ENCODE measurements at places on chromosomes 7 and 10.

- no peak for DNase-seq
Observed at GRCh38 chr7:122699017-122699416, at the start of gene RNF133. Gene RNF133 (minus strand): TSS chr7:122699117. CDS start chr7:122698918, 199 bp downstream.

DNA sequence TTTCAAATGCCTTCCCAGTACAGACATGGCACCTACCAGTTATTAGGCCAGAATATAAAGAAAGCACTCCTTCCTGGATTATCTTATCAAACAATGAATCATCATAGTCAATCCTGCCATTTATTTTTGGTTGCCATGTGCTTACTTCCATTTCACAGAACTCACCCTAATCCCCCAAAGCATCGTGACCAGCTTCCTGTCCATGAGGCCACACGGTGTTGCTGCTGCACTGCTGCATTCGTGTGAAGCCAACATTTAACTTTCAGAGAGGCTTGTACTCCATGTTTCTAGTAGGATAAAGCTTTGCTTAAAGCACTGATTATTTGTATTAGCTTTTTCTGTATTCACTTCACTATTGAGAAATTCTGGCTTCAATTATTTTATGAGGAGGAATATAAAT is 14.4 kb downstream of the COL28A1 start:
- no peak for DNase-seq

DNA sequence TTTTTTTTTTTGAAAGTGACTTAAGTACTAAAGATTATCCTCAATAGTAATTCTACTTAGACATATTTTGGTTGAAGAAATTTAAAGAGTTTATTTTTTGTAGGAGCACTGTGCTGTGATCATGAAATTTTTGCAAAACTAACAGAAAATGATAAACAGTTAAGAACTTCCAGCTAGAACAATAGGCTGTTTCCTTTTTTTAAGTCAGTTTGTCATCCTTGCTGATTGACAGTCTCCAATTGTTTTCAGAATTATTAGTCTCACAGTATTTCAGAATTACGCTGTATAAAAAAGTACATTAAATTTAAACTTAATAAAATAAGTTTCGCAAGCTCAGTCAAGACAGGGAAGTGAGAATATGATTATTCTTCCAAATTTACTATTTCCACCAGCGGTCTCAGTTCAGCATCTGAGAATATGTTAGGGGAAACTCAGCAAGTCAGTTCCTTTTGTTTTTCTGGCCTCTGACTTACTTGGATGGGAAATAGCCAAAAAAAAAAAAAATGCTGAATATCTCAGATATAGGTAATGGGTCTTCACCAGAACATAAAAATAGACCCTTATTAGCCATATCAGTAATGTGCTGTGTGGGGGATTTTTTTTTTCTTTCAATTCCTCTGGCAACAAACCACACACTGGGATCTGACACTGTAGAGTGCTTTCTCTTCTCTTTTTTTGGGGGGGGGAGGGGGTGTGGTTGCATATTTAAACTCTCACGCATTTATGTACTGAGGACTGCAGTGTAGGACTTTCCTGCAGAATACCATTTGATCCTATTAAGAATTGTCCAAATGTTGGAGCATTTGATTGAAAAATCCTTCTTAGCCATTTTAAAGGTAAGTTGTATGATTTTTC is at the start of gene CD36:
TSS of gene CD36 (plus strand) at position 732 of the 855 bp plus-strand sequence. CDS start 8,099 bp downstream, outside the sequence.
- DNase-seq: peak; percentile 92

DNA sequence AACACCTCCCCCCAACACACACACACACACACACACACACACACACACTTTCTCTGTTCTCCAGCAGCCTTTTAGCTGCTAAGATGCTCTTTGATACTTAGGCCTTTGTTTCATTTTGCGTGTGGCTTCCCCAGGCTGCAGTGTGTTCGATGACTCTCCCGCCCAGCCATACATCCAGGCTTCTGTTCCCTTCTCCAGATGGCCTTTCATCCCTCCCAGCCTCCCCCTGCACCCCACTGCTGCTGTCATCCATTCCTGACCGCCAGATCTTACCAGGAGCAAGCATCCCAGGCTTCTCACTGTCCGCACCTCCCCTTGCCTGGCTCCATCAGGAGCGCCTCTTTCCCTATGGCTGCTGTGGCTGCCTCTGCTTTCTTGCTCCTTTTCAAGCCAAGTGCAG is 77.8 kb upstream of the PPIF start:
- no peak for DNase-seq

DNA sequence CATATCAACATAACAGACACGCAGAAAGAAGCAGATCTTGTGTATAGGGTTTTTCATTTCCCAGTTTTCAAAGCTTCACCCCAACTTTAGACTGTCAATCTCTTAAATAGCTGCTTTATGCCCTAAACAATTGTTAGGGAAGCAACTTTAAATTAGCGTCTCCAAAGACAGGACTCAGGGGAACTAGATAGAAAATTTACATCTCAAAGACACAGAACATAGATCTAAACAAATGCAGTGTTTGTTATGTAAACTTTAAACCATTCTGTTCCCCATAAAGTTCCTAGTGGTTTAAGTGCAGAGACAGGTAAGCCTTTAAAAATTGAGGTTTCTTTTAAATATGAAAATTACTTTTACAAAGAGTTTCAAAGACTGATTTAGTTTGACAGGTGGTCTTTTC is 379.2 kb upstream of the GHITM start:
- DNase-seq: no peak

- no peak for DNase-seq
Observed at GRCh38 chr7:137574812-137575211, 231.3 kb upstream of the PTN start.

DNA sequence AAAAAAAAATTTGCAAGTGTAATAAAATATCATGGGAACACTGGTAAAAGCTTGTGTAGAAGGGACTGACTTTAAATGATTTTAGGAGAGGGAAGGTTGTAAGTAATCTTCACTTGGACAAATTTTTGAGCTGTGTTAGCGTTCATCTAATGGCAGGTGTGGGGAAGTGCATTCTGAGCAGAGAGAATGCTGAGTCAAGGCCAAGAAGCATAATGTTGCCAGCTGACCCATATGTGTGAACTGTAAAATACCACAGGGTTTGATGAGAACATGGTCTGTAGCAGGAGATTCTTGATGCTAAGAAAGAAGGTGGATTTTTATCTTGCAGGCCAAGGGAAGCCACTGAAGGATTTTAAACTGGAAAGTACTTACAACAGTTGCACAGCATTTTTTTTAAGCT is 98.2 kb upstream of the ZNF32 start:
- no peak for DNase-seq

- DNase-seq: no peak
Observed at GRCh38 chr7:42893346-42894240, 18.3 kb downstream of the C7orf25 start.

- no peak for DNase-seq
Observed at GRCh38 chr7:155998766-155999630, 186.7 kb upstream of the SHH start.

- DNase-seq: no peak
Observed at GRCh38 chr7:111363099-111363498, 199.2 kb downstream of the IMMP2L start.

DNA sequence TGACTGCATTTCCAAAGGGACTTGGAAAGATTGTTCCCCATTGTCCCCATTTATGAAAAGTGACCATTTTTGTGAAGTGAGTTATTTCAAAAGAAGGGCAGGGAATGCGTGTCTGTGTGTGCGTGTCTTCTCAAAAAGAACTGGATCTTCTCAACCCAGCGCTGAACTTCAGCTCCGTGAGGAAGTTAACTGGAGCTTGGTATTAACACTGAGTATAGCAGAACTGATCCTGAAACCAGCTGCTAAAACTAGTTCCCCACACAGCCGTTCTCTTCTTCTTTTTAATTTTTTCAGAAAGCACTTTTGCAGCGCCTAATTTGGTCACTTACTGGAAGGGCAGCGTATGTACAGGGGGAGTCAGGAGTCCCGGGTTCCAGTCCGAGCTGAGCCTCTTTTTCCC is 45.8 kb upstream of the PLEKHA1 start:
- peak; percentile 77 for DNase-seq

GRCh38 chr7:112103246-112103645 is 103.0 kb downstream of the DOCK4 start:
- DNase-seq: peak; percentile 68

DNA sequence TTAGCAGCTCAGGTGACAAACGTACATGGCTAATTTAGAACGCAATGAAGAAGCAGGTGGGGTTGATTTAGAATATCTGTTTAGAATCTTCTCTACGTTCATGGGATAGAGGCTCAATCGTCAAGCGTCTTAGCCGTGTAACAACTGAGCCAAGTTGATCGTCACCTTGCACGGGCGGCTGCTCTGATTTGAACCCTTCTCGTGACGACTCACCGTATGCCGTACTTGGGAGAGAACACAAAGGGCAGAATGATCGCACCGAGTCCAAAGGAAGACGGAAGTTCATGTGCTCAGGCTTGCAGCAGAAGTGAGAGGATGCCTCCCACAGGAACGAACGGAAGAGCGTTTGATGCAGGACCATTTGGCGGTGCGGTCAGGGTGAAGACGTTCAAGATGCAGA is 108.3 kb upstream of the TCERG1L start:
- DNase-seq: no peak

- no peak for DNase-seq
Observed at GRCh38 chr10:79378383-79378646, 31.0 kb downstream of the PPIF start.

GRCh38 chr7:2843711-2844152 is 376 bp downstream of the GNA12 start:
- DNase-seq: peak; percentile 59

DNA sequence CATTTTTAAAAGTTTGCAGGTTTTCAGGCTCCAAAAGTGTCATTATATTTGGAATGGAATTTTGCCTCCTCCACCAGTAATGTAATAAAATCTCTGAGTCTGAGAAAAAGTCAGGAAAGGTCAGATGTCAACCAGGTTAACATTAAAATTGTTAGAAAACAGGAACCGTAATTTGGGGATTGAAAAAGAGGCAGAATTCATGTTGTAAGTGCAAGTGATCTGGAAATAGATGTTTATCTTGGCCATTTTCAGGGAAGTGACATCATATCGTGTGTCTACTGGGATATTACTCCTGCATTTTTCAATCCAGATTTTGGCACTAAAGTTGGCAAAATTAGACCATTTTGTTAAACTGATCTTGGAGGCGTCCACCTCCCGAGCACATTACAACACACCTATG is 428.5 kb upstream of the MGMT start:
- DNase-seq: no peak

- peak; percentile 87 for DNase-seq
Observed at GRCh38 chr7:44977304-44977958, 1.4 kb downstream of the MYO1G start.

DNA sequence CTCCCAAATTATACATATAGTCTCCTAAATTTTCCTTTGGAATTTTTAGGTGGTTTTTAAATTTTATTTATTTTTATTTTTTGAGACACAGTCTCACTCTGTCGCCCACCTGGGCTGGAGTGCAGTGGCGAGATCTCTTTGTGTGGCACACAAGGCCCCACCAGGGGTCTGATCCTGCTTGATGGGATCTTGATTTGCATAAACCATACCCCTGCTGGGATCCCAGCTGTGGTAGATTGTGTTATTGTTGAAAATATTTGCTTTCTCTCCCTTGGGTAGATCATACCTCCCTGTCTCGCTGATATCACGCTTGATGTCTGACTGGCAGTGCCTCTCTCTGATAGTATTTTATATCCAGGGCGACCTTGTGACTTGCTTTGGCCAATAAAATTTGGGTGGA is 5.6 kb upstream of the MUC3A start:
- DNase-seq: no peak

DNA sequence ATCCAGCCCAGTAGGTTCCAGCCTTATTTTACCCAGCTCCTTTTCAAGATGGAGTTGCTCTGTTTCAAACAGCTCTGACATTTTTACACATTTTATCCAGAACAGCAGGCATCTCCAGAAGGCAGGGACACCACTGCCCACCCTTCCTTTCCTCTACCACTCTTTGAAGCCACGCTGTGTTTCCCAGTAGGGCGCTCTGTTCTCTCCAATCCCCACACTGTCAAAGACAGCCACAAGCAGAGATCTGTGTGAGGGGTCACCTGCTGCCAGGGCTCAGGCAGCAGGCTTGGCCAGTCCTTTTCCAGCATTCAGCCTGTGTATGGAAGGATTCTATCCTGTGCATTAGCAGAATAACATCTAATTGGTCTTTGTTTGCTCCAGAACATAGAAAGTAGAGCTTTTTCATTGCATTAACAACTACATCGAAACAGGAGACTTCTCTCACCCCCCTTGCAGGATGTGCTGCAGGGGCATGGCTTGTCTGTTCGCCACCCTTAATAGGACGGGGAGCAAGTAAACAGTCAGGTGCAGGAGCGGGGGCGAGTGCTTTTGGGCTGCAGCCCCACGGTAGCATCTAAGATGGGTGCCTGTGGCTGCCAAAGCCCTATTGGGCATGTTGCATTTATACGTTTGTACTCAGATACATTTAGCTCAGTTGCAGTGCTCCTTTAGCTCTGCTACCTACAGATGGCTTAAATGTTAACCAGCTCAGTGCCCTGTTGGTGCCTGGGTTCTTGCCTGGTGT is 326.1 kb downstream of the GALNT17 start:
- no peak for DNase-seq

DNA sequence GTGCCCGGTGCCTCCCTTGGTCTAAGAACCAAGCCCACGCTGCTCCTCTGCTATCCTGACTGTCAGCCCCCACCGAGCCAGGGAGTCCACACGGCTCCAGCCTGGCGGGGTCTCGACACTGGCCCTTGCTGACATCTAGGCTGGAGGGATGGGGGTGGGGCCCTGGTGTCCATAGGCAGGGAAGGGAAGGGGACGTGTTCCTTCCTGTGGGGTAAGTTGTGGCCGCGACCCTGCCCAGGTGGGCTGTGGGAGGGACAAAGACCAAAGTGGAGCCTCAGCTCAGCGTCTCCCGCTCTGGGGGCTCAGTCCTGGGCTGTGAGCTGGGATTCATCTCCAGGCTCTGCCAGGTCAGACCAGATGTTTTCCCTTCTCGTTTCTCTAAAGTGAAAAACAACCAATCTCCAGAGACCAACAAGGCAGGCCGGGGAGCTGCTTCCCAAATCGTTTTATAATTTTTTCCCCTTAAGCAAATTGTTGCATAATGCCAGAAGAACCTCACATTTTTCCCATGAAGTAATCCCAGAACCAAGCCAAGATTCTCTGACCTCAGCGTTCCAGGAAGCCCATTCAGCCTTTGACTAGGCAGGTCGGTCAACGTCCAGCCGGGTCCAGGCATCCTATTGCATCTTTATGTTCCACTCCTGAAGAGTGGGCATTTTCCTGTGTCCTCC is 101.2 kb downstream of the RGS10 start:
- no peak for DNase-seq

- DNase-seq: peak; percentile 20
Observed at GRCh38 chr10:67784474-67784873, 53.5 kb downstream of the DNAJC12 start.
